ENCODE measurements at places on chromosomes 2 and 18. TPM values are rescaled to one million over a fixed set of nuclear protein-coding genes. Genes with fewer than 3 reads are reported as not detected.

- no peak overlapping the region for H3K4me3 ChIP-seq
- no peaks in the 10 kb centered on the region for H3K36me3 ChIP-seq
- DNase-seq = no peak
- no peaks in the 10 kb centered on the region for H3K4me1 ChIP-seq
Observed at GRCh38 chr2:4915357-4915756, 776.8 kb upstream of the SOX11 start.

DNA sequence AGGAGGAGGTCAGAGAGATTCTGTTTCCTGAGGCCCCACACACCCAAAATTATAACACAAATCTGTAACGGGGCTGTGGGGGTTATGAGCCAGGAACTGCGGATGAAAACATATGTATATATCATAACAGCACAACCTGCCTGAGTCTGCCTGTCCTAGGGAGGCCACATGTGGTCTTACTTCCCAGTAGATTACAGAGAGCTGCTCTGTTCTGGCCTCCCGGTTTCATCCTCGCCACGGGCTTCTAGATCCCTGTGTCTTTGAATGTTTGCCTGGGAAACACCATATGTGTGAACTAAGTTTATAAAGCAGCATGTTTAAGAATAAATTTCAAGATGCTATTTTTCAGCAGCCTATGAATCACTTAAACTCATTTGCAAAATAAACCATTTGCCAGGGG is 124.0 kb downstream of the TMEM200C start:
- no peak overlapping the region for H3K27ac ChIP-seq
- H3K27me3 ChIP-seq = no peaks in the 10 kb centered on the region
- DNase-seq = no peak
- H3K4me3 ChIP-seq = no peak overlapping the region

DNA sequence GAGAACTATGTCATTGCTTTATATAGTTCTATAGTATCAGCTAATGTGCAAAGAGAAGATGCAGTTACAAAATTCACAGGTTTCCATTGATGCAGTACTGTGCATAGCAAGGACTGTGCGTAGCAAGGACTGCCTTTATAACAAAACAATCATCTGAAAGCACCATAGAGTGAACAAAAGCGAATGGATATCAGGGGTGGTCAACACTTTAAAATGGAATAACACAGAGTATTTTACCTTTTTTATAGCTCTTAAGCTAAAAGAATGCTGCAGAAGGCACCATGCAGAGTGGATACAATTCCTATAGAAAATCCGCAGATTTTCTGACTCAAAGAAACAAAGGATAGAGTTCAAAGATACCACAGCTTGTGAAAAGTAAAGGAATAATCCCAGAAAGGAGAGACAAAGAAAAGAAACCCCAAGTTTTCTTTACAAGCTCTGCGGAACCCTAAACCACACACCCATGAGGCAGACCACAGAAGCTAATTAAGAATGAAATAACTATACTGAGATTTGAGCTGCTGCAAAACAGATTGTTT is 229.9 kb upstream of the DTNA start:
- H3K27me3 ChIP-seq = no peaks in the 10 kb centered on the region
- H3K36me3 ChIP-seq = no peaks in the 10 kb centered on the region
- no peak for DNase-seq
- no peak overlapping the region for H3K4me3 ChIP-seq
- no peak overlapping the region for H3K27ac ChIP-seq

DNA sequence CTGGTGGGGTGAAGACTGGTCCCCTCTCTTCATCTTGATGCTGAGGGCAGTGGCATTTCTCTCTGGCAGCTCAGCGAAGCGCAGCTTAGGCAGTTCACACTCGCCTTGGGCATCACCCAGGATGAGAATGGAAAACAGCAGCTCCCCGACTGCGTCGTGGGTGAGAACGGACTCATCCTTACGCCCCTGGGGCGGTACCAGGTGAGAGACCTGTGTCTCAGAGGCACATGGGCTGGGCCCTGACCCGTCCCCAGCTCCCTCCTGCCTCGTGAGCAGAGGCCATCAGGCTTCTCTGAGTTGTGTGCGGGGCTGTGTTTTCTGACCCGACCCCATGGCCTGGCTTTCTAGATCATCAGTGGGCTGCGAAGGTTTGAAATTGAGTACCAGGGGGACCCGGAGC is 8.2 kb upstream of the CCDC74A start:
- no peak overlapping the region for H3K4me3 ChIP-seq
- H3K27me3 ChIP-seq = no peaks in the 10 kb centered on the region
- H3K4me1 ChIP-seq = no peaks in the 10 kb centered on the region
- DNase-seq = no peak
- no peak overlapping the region for H3K27ac ChIP-seq
- H3K36me3 ChIP-seq = no peaks in the 10 kb centered on the region

Gene TRABD2A
- 6.3 TPM for total RNA-seq

Gene AQP4
- total RNA-seq = 168 TPM

Gene SLC30A3
- total RNA-seq = 0.64 TPM
